ENCODE measurements at places on chromosomes 3 and 15.

DNA sequence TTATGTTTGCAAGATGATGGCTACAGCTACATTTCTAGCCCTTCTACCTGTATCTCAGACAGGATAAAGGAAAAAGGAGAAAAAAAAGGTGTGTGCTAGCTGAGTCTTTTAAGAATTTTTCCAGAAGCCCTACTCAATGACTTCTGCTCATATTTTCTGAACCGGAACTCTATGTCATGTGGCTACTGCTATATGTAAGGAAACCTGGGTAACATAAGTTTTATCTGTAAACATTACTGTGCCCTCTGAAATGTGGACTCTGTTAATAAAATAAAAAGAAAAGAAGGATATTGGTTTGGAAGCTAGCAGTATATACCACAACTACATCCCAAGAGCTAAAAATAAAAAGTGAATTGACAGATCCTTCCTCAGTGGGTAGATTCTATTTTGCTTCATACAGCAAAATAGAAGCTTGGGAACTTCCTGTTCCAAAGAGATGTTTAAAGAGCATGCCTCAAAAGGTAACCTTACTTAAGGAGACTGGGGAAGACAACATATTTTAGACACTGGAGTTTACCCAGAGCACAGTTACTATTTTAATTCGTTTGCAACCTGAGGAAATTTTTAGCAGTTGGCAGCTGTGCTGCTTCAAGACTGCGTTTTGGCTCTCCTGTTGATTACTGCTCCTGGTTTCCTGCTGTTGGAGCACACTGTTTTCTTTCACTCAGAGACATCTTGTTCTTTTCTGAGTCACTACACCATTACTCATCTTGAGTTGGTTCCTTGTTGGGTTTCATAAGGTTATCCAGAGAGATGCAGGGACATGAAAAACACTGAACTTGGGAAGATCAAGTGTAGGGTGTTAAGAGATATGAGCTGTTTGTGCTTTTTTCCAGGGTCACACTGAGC, 280.7 kb downstream of the NFKBIZ start:
- DNase-seq, result no peak

DNA sequence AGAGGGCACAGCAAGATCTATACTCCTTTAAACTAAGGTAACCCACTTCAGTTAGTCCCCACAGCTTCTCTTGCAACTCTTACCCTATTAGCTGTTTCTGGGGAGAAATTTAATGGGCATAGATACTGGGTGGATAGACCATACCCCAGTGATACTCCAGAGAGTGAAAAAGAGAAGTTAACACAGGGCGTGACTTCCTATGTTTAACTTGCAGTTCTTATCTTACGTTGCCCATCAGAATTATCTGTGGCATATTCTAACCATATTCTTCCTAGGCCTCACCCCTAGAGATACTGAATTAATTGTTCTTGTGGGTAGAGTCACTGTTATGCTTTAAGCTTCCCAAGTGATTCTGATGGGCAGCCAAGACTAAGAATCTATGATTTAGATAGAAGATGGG, 485.4 kb upstream of the TPRG1 start:
- DNase-seq, result no peak

DNA sequence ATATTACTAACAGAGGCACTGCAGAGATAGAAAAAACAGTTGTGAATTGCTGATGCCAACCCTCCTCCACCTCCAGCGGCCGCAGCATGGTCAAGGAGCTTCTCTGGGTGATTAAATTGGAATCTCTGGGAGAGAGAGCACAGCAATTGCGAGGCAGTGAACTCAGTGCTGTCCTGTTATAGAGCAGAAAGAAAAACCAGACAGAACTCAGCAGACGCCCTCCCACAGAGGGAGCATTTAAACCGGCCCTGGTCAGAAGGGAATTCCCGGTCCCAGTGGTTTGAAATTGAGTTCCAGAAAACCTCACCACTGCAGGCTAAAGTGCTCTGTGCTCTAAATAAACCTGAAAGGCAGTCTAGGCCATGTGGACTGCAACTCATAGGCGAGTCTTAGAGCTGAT, 175.4 kb downstream of the SQOR start:
- DNase-seq, result no peak

GRCh38 chr3:186110975-186111974, 2.4 kb upstream of the ETV5 start:
- no peak for DNase-seq

GRCh38 chr3:76873532-76874242, 166.2 kb upstream of the ROBO2 start:
- no peak for DNase-seq

DNA sequence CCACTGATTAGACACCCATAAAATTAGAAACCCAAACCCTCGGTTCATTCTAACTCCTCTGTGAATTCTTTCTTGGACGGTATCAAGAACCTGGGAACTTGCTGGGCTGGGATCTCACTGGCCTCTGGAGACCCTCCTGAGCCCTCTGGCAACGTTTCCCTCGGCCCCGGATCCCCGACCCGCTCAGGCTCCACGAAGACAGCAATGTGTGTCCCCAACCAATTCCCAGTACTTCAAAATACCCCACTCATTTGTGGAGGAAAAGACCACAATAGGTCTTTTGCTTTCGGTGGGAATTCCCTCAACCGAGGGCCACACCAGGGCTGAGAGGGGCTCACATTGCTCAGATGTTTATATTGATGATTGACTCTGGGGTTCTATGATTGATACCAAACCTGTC, 117.9 kb upstream of the PRR20G start:
- no peak for DNase-seq

- DNase-seq, result no peak
These were observed 46.1 kb downstream of the RFTN1 start for GRCh38 chr3:16467393-16467792.

DNA sequence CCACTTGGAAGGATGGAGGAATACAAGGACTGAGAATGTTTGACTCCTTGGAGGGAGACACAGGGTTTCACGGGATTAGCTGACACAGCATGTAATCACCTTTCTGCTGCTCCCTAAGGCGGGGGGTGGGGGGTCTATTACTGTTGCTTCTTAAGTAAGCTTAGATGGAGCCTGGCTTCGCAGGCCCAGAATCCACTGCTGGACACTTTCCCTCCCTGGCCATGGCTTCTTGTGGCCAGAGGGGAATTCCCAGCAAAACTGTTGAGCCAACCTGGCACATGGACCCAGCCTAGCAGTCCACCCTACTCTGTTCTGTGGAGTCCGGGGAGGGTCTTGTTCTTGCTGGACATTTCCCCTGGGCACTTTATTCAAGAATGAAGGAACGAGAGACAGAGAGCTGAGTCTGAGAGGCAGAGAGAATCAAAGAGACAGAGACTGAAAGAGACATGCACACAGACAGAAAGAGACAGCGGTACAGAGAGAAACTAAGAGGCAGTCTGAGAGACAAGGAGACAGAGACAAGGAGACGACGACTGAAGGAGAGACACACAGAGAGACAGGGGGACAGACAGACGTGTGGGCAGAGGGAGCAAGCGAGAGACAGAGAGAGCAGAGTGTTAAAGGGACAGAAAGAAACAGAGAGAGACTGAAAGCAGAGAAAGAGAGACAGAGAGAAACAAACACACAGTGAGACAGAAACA, 55.6 kb upstream of the DLG1 start:
- no peak for DNase-seq

All from activated T-helper 1 cell treated with anti-CD3 and anti-CD28 coated beads, Interleukin-2, amount 50 U/mL, for 16 hours (primary cell).